Pancreas (tissue), 10 donors: ENCODE measurements at places on chromosomes 7 and 10. TPM values are rescaled to one million over a fixed set of nuclear protein-coding genes. Genes with fewer than 3 reads are reported as not detected.

- peaks cover 12% of the 10 kb centered on the region for H3K4me1 ChIP-seq
- peak overlapping the region; percentile 97 for H3K4me3 ChIP-seq
- peak overlapping the region; percentile 98 for H3K27ac ChIP-seq
- no peaks in the 10 kb centered on the region for H3K27me3 ChIP-seq
Measured at GRCh38 chr10:70404787-70405036, 767 bp downstream of the EIF4EBP2 start.

DNA sequence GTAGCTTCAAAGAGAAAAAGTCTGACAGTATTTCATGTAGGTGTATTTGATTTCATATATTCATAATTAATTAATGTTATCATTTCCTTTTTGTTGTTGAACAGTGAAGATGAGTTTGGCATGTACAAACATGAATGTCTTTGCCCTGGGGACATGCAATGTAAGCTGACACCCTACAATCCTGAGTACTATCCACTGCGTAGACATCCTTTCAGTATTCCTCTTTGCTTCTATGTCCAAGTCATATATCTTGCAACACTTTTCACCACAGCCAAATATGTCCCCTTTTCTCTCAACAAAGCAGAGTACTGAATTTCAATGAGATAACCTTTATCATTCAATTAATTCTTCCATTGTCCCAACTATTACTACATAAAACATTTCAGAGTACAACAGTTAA lies 93.6 kb downstream of the GPR37 start:
- H3K4me3 ChIP-seq = no peak overlapping the region
- no peak for DNase-seq
- H3K36me3 ChIP-seq = no peaks in the 10 kb centered on the region
- no peaks in the 10 kb centered on the region for H3K4me1 ChIP-seq
- H3K27ac ChIP-seq = no peak overlapping the region

DNA sequence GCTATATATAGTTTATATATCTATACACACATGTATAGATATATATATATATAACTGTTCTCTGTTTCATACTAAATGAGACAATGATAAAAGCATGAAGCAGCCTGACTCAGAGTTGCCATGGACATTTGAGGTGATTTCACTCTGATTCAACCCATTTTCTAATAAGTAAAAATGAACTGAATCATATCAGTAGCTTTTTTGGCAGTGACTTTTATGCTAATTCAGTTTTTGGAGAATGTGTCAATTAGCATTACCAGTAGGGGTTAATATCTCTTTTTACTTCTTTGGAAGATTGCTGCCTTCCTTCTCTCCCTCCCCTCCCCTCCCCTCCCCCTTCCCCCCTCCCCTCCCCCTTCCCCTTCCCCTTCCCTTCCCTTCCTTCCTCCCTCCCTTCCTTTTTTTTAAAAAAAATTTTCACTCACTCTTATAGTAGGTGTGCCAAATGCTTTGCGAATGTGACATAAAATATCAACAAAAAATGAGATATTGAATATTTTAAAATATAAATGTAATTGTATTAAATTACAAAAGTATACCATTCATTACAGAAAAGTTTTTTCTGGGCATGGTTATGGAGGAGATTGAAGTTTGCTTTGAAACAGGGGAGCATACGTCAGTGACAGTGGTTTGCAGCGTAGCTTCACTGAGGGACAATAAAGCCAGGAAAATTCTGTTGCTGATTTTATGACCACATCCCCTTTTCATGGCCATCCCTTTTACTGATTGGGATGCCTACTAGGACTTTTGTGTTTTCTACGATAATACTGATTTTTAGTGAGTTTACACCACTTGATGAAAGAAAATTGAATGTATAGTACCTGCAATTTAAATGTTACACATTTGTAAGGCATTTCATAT lies 64.0 kb upstream of the KLF6 start:
- peaks cover 26% of the 10 kb centered on the region for H3K4me1 ChIP-seq
- no peaks in the 10 kb centered on the region for H3K36me3 ChIP-seq
- H3K27ac ChIP-seq = no peak overlapping the region

GRCh38 chr10:11498399-11498798 lies 113.1 kb downstream of the USP6NL start:
- no peaks in the 10 kb centered on the region for H3K27me3 ChIP-seq
- no peak overlapping the region for H3K4me3 ChIP-seq
- H3K27ac ChIP-seq = no peak overlapping the region
- no peak for DNase-seq

GRCh38 chr7:3552499-3552898 lies 251.4 kb downstream of the SDK1 start:
- no peak for DNase-seq
- H3K36me3 ChIP-seq = no peaks in the 10 kb centered on the region
- H3K4me3 ChIP-seq = no peak overlapping the region
- H3K27ac ChIP-seq = no peak overlapping the region
- H3K4me1 ChIP-seq = no peaks in the 10 kb centered on the region
- no peaks in the 10 kb centered on the region for H3K27me3 ChIP-seq

- DNase-seq = no peak
- no peak overlapping the region for H3K4me3 ChIP-seq
- H3K27ac ChIP-seq = no peak overlapping the region
- peaks cover 66% of the 10 kb centered on the region for H3K36me3 ChIP-seq
Measured at GRCh38 chr10:11931038-11931437, 107.9 kb downstream of the PROSER2 start.

GRCh38 chr10:69731184-69731583 lies 70.5 kb upstream of the COL13A1 start:
- no peak for DNase-seq
- H3K36me3 ChIP-seq = no peaks in the 10 kb centered on the region
- H3K4me1 ChIP-seq = no peaks in the 10 kb centered on the region
- no peak overlapping the region for H3K4me3 ChIP-seq

DNA sequence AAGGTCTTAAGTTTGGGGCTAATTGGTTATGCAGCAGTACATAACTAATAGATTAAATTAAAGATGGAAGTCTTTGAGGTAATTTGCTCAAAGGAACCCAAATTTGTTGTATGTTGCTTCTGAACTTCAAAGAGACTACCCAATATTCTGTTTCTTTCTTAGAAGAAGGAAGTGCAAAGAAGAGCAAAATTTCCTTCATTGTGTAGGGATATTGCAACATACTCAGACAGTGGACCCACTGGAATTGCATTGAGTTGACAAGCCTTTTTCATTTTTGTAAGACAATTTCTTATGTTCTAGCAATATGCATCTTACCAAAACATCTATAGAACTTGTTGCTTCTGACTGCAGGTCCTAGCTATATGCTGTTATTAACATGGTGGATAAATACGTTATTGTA lies 527.8 kb downstream of the SH2D4B start:
- DNase-seq = no peak
- no peak overlapping the region for H3K4me3 ChIP-seq
- H3K27me3 ChIP-seq = no peaks in the 10 kb centered on the region
- no peak overlapping the region for H3K27ac ChIP-seq
- H3K36me3 ChIP-seq = no peaks in the 10 kb centered on the region
- H3K4me1 ChIP-seq = no peaks in the 10 kb centered on the region

GRCh38 chr7:6536262-6537260 lies 14.7 kb downstream of the GRID2IP start:
- no peak for DNase-seq
- peak overlapping the region; percentile 35 for H3K4me3 ChIP-seq
- H3K27me3 ChIP-seq = peaks cover 4% of the 10 kb centered on the region
- H3K27ac ChIP-seq = no peak overlapping the region

GRCh38 chr10:93753621-93754250 lies 4.0 kb upstream of the LGI1 start:
- DNase-seq = no peak
- no peak overlapping the region for H3K4me3 ChIP-seq
- H3K27me3 ChIP-seq = no peaks in the 10 kb centered on the region
- H3K36me3 ChIP-seq = no peaks in the 10 kb centered on the region

DNA sequence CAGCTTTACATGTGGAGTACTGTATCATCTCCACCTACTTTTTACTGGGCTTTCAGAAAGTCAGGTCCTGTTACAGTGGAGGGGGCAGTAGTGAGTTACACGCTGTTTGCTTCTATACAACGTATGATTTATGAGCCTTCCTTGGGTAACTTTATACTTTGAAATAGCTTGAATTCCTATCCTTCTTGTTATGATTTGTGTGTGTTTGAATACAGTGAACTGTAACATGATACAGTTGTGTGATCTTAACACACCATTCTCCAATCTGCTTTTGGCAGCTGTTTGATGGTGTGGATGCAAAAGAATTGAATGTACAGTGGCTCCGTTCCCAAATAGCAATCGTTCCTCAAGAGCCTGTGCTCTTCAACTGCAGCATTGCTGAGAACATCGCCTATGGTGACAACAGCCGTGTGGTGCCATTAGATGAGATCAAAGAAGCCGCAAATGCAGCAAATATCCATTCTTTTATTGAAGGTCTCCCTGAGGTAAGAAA lies 41.7 kb downstream of the SP8 start:
- H3K27ac ChIP-seq = no peak overlapping the region
- no peak for DNase-seq
- no peaks in the 10 kb centered on the region for H3K4me1 ChIP-seq

GRCh38 chr7:131976411-131976810 lies 420.0 kb upstream of the PODXL start:
- no peaks in the 10 kb centered on the region for H3K4me1 ChIP-seq
- H3K27ac ChIP-seq = no peak overlapping the region
- no peak for DNase-seq
- no peak overlapping the region for H3K4me3 ChIP-seq
- H3K27me3 ChIP-seq = no peaks in the 10 kb centered on the region
- H3K36me3 ChIP-seq = no peaks in the 10 kb centered on the region

- peaks cover 6% of the 10 kb centered on the region for H3K4me1 ChIP-seq
- no peak overlapping the region for H3K27ac ChIP-seq
- no peaks in the 10 kb centered on the region for H3K36me3 ChIP-seq
- no peak overlapping the region for H3K4me3 ChIP-seq
Measured at GRCh38 chr7:90250601-90251303, 5.8 kb downstream of the CFAP69 start.

DNA sequence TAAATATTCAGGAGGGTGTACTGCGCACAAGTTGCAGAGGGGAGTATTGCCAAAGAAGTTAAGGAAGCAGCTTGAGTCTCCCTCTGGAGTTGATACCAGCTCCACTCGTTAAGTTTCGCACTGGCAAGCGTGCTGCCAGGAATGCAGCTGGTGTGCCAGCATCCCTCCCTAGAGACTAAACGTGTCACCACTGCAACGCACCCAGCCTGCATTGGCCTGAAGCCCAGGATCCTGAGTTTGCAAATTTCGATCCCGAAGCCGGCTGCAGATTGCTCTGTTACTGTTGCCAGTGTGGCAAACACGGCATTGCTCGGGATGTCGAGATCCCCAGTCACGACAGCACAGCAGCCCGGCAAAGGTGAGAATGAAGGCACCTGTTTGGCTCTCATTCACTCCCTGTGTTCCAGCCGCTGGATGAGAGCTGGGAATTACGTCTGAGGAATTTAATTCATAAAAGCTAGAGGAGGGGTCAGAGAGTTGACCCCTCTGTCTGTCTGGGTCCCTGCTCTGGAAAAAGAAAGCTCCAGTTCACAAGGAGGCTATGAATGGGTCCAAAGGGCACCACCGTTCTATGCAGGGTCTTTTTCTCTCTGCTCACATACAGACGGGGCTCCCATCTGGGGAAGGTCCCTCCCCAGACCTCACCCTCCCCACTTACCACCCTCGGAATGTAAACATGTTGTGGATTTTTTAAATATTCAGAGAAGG lies 61.0 kb downstream of the NRP1 start:
- no peaks in the 10 kb centered on the region for H3K27me3 ChIP-seq
- DNase-seq = peak; percentile 90
- H3K4me1 ChIP-seq = peaks cover 14% of the 10 kb centered on the region
- H3K36me3 ChIP-seq = no peaks in the 10 kb centered on the region
- H3K27ac ChIP-seq = peak overlapping the region; percentile 62
- peak overlapping the region; percentile 15 for H3K4me3 ChIP-seq

GRCh38 chr10:31299119-31299518 lies 19.9 kb upstream of the ZEB1 start:
- no peaks in the 10 kb centered on the region for H3K4me1 ChIP-seq
- no peaks in the 10 kb centered on the region for H3K27me3 ChIP-seq
- no peaks in the 10 kb centered on the region for H3K36me3 ChIP-seq
- no peak for DNase-seq
- H3K4me3 ChIP-seq = no peak overlapping the region

- H3K4me3 ChIP-seq = no peak overlapping the region
- no peak for DNase-seq
- H3K27ac ChIP-seq = no peak overlapping the region
- H3K36me3 ChIP-seq = no peaks in the 10 kb centered on the region
- H3K27me3 ChIP-seq = no peaks in the 10 kb centered on the region
Measured at GRCh38 chr10:101752241-101752640, 23.7 kb downstream of the FGF8 start.

DNA sequence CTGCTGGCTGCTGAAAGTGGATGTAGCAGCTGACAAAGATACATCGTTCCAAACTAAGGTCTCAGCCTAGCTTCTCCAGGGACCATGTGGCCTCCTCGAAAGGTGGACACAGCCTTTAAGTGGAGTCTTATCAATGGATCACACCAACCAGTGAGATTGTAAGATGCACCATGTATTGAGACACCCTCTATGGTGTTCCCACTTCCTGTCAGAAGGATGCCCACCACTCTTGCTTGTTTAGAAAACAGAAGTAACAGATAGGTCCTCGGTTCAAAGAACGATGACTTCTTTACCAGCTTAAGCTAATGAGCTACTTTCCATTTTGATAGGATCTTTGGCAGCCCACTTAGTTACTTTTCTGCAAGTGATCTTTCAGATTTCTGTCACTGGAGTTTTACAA lies 34.3 kb downstream of the SLC25A13 start:
- no peaks in the 10 kb centered on the region for H3K4me1 ChIP-seq
- DNase-seq = no peak
- H3K36me3 ChIP-seq = no peaks in the 10 kb centered on the region
- no peak overlapping the region for H3K27ac ChIP-seq

- H3K27me3 ChIP-seq = no peaks in the 10 kb centered on the region
- no peak overlapping the region for H3K4me3 ChIP-seq
- DNase-seq = no peak
- H3K27ac ChIP-seq = no peak overlapping the region
- no peaks in the 10 kb centered on the region for H3K36me3 ChIP-seq
Measured at GRCh38 chr7:94414481-94414880, 19.8 kb downstream of the COL1A2 start.

Gene CDK5
- total RNA-seq = 5.2 TPM

Gene TRIM50
- 7.9 TPM for total RNA-seq

Gene RAB18
- 44.5 TPM for total RNA-seq

Gene ALOX5
- total RNA-seq = 32.9 TPM

Gene PLEKHA8
- 4.5 TPM for total RNA-seq

Gene FIGNL1
- total RNA-seq = 2.2 TPM

Gene HABP2
- 37.2 TPM for total RNA-seq

Gene SPRN
- total RNA-seq = not detected

Gene PVRIG
- total RNA-seq = not detected

Gene MMRN2
- 4.3 TPM for total RNA-seq

Gene CPA2
- total RNA-seq = 12,479 TPM
